ENCODE measurements at places on chromosomes 12 and 14.

DNA sequence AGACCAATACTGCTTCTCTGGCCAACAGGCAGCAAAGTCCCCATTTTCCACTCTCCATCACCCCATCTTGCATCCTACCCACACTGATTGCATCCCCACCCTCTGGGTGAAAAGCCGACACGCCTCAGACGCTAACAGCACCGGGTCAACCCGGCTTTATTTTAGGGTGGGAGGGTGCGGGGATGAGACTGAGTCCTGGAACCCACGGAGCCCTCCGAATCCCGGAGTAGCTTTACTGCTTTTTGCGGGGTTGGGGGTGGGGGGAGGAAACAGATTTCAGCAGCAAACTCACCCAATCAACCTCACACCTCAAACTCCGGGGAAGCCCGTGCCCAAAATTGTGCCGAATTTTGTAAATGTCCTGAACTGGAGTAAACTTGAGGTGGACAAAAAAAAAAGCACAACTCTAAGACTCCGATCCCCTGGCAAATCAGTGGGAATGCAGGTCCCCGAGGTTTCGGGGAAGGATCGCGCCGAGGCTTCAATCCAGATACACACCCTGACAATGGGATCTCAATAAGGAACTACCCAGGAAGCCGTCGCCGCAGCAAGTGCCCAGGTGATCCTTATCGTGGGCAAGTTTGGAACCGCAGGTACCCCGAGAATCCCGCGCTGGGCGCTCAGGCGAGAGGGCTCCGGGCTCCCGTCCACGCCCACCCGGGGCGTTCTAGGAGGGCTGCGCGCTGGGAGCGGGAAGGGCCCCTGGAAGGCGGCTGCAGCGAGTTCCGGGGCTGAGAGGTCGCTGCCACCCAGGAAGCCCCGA, 1.1 kb downstream of the GCH1 start:
- DNase-seq = no peak

GRCh38 chr12:110741341-110742095, 1.2 kb downstream of the PPP1CC start:
- peak; percentile 33 for DNase-seq

GRCh38 chr12:53123578-53124351, 20.5 kb downstream of the SOAT2 start:
- no peak for DNase-seq

DNA sequence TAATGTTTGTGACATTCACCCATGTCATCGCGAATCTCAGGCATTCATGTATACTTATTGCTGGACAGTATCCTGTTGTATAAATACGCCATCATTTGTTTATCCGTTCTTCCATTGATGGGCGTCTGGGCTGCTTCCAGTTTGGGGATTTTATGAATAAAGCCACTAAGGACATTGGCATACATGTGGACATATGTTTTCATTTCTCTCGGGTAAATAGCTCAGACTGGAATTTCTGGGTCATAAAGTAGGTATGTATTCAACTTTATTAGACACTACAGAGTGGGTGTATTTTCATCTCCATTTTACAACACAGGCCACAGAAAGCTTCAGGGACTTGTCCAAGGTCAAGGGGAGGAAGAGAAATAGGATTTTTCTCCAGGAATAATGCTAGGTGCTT, 48.9 kb downstream of the HRK start:
- DNase-seq = no peak

DNA sequence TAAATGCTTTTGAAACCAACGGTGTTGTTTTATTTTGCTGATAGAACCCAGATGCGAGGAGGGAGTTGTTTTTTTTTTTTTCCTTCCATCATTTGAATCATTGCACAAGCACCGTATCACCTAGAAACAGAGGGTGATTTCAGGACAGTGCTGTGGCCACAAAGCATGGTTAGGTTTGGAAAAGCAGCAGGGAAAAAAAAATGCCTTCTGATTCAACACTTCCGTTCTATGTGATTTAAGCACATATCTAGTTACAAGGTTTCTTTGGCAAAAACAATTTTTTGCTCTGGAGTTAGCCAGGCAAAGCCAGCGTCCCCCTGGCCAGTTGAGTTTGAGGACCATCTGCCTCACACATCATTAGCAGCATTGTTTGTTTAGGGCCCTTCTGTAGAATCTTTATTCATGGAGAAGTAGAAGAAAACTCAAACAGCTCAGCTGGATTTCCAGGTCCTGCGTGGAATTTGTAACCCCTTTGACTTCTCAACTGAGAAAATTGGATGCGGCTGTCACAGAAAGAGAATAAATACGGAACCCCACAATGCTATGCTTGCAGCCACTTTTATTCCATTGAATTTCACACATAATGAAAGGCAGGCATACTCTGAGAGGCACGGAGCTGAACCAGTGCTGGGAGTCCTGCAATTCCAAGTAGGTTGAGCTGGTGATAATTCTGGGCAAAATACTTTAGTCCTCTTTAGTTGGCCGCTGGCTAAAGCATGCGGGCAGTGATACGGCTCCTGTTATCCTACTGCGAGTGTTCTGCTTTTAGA, 17.0 kb upstream of the WNT5B start:
- DNase-seq = no peak

All from femur (tissue), 1 donor.